Activated T-cell treated with anti-CD3 and anti-CD28 coated beads, Interleukin-2, amount 50 U/mL, for 24 hours (primary cell): ENCODE measurements at places on chromosomes 16 and 17.
A peak's percentile ranks its signal among the peaks of the same experiment; 100 is the strongest.

- no peaks in the 10 kb centered on the region for H3K36me3 ChIP-seq
- peaks cover 11% of the 10 kb centered on the region for H3K4me1 ChIP-seq
- H3K4me3 ChIP-seq: no peak overlapping the region
Observed at GRCh38 chr16:25297151-25297787, 39.6 kb upstream of the ZKSCAN2 start.

- no peaks in the 10 kb centered on the region for H3K36me3 ChIP-seq
- no peak overlapping the region for H3K27ac ChIP-seq
- peaks cover 4% of the 10 kb centered on the region for H3K27me3 ChIP-seq
- DNase-seq: no peak
Observed at GRCh38 chr17:45128331-45128730, 4.0 kb downstream of the PLCD3 start.

DNA sequence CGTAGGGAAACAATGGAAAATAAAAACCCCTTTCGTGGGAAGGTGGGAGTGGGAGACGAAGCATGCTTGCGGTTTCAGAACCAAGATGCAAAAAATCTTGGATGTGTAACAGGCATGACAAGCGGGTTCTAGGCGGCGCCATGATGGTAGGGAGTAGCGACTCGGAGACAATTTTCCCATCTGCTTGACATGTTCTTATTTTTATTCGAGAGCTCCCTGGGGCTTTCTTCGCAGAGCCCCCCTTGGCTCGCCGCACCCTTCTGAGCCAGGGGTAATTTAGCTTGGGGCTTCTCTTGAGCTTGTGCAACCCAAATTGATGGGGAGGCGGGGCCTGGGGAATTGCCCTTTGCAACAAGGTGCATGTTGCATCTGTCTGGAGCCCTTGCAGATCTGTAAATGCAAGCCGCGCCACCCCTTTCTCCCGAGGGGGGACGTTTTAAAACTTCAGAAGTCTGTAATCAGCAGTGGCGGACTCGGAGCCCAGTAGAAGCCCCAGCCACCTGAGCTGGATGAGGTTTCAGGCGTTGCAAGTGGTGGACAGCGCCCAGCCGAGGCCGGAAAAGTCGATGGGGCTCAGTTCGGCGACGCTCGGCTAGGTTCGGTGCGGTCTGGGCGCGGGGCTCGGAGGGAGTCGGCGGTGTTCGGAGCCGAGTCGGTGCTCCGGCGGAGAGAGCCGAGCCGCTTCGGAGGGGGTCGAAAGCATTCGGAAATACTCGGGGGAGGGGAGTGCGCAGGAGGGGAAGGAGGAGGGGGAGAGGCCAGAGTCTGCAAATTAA lies 2.9 kb downstream of the GNAO1 start:
- H3K27ac ChIP-seq: no peak overlapping the region
- no peaks in the 10 kb centered on the region for H3K36me3 ChIP-seq
- peak; percentile 84 for DNase-seq
- peaks cover 74% of the 10 kb centered on the region for H3K27me3 ChIP-seq
- peaks cover 31% of the 10 kb centered on the region for H3K4me1 ChIP-seq
- peak overlapping the region; percentile 54 for H3K4me3 ChIP-seq

- peaks cover 31% of the 10 kb centered on the region for H3K4me1 ChIP-seq
- no peaks in the 10 kb centered on the region for H3K27me3 ChIP-seq
- peak overlapping the region; percentile 87 for H3K4me3 ChIP-seq
- peaks cover 72% of the 10 kb centered on the region for H3K36me3 ChIP-seq
- H3K27ac ChIP-seq: peak overlapping the region; percentile 91
Observed at GRCh38 chr17:1515640-1516387, 598 bp downstream of the INPP5K start.

- no peak overlapping the region for H3K4me3 ChIP-seq
- H3K36me3 ChIP-seq: no peaks in the 10 kb centered on the region
- no peaks in the 10 kb centered on the region for H3K4me1 ChIP-seq
- no peaks in the 10 kb centered on the region for H3K27me3 ChIP-seq
Observed at GRCh38 chr16:65959983-65960382, 406.5 kb upstream of the CDH5 start.
